Inflammatory macrophage treated with lipopolysaccharide for 1 hour (primary cell): ENCODE measurements at places on chromosomes 1 and 21.

DNA sequence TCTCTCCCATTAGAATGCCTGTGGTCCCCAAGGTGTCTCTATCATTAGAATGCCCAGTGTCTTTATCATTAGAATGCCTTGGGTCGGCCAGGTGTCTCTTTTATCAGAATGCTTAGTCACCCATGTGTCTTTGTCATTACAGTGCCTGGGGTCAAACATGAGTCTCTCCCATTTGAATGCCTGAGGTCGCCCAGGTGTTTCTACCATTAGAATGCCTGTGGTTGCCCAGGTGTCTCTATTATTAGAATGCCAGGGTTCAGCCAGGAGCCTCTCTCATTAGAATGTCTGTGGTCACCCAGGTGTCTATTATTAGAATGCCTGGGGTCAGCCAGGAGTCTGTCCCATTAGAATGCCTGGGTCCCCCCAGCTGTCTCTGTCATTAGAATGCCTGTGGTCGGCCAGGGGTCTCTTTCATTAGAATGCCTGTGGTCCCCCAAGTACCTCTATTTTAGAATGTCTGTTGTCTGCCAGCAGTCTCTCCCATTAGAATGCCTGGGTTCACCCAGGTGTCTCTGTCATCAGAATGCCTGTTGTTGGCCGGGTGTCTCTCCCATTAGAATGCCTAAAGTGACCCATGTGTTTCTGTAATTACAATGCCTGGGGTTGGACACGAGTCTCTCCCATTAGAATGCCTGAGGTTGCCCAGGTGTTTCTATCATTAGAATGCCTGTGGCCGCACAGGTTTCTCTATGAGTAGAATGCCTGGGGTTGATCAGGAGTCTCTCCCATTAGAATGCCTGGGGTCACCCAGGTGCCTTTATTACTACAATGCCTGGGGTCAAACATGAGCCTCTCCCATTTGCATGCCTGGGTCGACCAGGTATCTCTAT is 57.1 kb downstream of the RNF187 start:
- DNase-seq: no peak

- DNase-seq: peak; percentile 78
These were observed 136.1 kb upstream of the JUN start for GRCh38 chr1:58919959-58920321.

GRCh38 chr1:168343566-168343965 is 62.9 kb downstream of the TBX19 start:
- DNase-seq: no peak

DNA sequence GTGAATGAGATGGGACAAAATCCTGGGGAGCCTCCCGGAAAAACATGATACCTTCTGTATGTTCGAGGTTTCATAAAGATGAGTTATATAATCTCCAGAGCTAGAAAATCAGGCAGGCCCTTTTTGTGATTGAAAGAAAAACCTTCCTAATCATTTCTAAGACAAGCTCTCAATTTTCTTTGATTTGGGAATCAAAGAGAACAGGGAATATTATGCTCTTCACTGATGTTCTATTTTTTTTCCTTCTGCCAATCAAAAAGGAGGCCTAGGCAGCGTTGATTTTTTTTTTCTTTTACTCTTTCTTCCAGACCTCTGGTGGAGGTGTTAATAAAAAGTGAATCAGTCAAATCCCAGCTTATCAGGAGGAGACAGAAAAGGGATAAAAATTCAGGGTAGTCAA is 34.5 kb downstream of the DIRAS3 start:
- DNase-seq: no peak

- DNase-seq: no peak
These were observed 10.9 kb upstream of the HIPK1 start for GRCh38 chr1:113918243-113918642.

GRCh38 chr21:26881504-26882228 is 36.5 kb upstream of the ADAMTS1 start:
- no peak for DNase-seq

DNA sequence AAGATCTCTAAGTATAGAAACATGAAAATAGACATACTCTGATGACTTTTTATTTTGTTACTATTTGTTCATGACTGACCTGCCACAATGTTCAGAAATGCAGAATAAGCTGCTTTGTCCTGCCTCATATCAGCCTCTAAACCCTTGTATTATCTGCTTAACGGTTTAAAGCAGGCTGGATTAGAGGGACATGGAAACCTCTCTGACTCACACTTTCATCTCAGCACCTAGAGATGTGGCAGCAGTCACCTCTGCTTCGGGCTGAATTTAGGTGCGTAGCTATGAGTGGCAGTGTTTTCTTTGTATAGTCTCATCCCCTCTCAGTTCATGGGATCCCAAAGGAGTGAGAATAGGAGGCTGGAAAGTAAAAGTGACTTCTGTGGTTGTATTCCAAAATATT is 255.4 kb downstream of the RGS7 start:
- no peak for DNase-seq

GRCh38 chr1:240242601-240243144 is 151.0 kb downstream of the FMN2 start:
- DNase-seq: no peak

- DNase-seq: no peak
These were observed 21.7 kb downstream of the CASZ1 start for GRCh38 chr1:10774615-10775310.

DNA sequence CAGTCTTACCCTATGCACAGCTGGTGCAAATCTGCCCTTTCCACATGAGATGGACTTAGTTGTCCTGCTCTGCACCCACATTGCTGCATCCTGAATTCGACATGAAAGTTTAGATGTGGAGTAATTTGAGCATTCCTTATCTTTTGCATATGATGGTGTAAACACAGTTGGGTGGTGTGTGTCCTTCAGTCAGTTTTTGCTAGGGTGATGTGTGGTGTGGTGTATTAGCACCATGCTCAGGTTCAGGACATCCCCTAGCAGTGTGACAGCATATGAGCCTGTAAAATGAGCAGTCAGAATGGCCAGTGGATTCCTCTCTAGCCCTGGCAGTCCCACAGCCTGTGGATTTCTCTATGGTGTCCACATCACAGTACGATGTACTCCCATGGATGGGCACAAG is 42.6 kb upstream of the CD101 start:
- no peak for DNase-seq

DNA sequence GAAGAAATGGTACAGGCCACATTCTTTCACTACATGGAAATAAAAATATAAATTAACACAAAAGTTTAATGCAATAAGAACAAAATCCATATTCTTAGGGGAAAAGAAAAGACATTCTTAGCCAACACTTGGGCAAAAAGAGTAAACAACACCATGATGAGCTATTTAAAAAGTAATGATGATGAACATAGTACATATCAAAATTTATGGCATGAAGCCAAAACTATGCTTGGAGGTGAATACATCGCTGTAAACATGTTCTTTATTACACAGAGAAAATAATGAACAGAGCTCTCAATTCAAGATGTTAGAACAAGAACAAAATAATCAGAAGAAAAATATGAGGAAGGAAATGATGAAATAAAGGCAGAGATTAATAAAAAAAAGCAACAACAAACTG is 158.2 kb downstream of the ZSCAN20 start:
- DNase-seq: no peak

DNA sequence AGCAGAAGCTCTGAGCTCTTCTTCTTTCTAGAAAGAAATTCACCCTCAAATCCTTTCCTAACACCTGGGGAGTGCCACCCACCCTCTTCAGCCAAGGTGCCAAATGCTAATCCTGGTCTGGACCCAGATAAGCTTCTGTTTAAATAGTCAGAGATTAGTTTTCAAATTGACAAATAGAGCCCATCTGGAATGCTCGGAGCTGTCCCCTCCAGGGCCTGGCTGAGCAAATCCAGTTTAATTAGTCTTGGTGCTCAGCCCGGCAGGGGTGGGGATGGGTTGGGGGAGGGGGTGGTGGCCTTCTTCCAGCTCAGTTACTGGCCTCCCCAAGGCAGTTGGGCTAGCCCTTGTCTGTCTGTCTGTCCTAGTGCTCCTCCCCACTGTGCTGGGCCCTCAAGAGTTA is 269.5 kb downstream of the GRIK3 start:
- DNase-seq: no peak

DNA sequence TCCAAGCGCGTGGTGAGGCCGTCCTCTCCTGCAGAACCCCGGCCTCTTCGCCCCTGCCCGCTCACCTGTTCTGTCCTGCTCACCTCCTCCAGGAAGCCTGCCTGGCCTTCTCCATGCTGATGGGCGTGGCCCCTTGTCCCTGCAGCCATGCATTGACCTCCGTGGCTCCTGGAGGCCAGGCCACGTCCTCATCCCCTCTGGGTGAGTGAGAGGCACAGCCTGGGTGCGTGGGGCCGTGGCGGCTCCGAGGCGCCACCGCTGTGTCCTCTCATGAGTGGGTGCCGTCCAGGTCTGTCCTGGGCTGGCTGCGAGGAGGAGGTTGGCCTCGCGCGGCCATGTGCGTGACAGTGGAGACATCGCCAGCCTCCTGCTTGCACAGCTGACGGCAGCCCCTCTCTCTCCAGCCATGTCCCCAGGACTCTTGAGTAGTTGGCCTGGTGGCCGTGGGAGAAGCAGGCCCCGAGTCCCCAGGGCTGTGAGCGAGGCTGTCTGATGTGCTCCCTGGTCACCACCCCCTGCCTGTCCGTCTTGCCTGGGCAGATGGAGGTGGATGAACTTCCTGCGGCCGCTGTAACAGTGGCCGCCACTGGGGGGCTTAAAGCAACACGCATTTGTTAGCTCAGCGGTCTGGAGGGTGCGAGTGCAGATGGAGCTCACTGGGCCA is 58.1 kb downstream of the PRKCZ start:
- DNase-seq: no peak

DNA sequence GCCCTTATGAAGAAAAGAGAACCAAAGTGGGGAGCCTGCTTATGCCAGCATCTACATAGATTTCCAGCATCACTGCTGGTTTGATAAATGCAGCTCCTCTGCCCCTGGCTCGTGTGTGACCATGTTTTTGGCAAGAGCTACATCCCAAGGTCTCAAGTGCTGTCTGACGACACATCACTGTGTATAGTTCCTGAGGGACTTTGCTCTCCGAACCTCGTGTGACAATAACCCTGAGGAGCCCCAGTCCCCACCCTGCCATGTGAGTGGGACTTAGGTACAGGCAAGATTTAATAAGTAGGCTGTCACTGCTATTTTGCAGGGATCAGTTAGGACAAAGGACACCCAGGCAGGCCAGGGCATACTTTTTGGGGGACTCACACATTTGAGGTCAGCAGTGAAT is 28.8 kb upstream of the RERE start:
- no peak for DNase-seq

GRCh38 chr1:192810253-192810880 is 1.5 kb downstream of the RGS2 start:
- peak; percentile 63 for DNase-seq

GRCh38 chr1:116375887-116376728 is 3.1 kb downstream of the ATP1A1 start:
- DNase-seq: peak; percentile 76

DNA sequence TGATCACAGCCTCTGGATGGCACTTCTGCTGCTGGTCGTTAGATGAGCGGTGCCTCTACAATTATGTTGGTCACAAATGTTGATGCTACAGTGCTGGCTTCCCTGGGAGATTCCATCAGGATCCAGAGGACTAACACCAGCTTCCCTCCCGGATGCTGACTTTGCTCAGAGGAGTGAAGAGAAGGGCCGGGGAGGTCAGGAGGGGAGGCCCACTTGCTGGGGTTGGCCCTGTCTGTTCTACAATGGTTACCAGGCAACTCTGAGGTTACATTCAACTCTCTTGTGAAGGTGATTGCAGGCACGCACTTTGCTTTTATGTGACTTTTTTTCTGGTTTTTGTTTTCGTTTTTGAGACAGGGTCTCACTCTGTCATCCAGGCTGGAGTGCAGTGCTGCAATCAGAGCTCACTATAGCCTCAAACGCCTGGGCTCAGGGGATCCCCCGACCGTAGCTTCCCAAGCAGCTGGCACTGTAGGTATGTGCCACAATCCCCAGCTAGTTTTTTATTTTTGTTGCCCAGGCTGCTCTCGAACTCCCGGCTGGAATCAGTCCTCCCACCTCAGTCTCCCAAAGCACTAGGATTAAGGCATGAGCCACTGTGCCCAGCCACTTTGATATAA is 112.5 kb downstream of the ADSS2 start:
- no peak for DNase-seq

- DNase-seq: peak; percentile 23
These were observed 10.6 kb upstream of the HLCS start for GRCh38 chr21:36976882-36977651.
